ENCODE measurements at places on chromosomes 2 and 18.

DNA sequence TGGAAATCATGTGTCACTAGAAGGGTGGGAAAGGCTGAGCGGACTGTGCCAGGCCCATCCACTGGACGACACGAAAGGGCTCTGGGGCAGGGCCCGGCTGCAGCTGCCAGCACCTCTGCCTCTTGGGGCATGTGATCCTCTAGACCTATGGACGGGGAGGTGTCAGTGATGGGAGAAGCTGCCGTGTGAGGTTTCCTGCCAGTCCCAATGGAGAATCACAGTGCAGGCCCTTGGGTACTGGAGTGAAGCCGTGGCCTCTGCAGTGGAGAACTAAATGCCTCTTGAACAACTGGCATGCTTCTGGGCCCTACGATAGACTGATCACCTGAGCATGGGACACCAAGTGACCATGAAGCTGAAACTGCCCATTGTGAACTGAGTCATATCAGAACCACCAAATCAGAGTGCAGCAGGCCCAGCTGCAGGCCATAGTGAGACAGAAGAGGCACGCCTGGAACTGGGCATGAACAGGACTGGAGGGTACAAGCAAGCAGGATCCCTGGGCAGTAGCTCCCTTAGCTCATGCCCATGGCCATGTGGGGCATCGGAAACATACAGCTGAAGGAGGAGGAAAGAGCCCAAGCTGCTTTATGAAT lies 18.8 kb upstream of the RHOB start:
- DNase-seq, result no peak

DNA sequence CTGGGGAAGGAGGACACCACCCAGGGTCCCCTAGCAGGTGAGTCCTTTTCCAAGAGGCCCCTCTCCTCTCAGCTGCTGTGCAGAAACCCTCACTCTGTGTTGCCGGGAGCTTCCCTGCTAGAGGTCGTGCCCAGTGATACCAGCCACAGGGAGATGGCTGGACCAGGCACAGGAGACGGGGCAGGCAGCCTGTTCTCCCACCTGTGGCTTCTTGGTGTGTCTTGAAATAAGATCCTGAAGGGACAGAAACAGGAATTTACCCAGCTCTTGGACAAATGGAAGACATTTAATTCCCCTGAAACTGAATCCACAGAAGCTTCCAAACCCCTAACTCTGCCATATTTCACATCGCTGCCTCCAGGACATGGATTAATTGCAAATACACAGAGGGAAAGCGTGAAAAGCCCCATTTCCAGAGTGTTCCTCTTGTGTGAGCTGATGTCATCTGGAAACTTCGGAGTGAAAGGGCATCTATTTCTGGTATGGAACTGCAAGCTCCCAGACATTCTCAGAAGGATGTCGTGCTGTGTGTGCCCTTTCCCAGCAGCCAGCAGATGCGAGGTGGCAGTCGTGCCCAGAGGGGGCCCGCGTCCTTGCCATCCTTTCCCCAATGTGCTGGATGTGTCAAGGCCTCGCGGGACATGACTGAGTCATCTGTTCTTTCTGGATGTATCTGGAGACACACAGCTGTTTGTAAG lies 177.7 kb downstream of the SEPTIN10 start:
- no peak for DNase-seq

DNA sequence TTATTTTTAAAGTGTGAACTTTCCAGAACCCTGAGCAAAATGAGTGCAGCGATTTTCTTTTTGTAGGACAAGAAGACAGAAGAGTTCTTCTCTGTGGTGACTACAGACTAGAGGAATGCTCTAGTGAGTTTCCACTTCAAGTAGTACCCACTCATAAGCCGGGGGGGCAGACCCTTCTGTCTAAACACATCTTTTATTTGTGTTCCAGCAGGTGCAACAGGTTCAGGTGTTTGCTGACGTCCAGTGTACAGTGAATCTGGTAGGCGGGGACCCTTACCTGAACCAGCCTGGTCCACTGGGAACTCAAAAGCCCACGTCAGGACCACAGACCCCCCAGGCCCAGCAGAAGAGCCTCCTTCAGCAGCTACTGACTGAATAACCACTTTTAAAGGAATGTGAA lies 25.2 kb downstream of the PTRHD1 start:
- no peak for DNase-seq

DNA sequence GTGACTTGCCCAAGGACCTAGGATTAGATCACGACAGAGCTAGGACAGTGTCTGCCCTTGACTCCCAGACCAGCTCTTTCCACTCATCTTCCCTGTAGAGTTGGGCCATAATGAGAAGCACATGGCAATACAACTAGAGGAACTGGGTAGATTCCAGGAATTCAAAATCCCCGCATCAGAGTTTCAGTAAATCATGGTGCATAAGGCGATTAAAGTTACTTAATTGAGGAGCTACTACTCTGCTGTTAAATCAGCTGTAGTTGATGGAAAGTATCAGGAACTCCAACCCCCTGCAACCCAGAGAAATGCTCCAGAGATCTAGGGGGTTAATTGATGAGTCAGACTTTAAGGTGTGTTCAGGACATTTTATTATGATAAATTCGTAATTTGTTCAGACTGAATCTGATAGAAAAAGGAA lies 5.7 kb downstream of the ANTXR1 start:
- DNase-seq, result no peak

DNA sequence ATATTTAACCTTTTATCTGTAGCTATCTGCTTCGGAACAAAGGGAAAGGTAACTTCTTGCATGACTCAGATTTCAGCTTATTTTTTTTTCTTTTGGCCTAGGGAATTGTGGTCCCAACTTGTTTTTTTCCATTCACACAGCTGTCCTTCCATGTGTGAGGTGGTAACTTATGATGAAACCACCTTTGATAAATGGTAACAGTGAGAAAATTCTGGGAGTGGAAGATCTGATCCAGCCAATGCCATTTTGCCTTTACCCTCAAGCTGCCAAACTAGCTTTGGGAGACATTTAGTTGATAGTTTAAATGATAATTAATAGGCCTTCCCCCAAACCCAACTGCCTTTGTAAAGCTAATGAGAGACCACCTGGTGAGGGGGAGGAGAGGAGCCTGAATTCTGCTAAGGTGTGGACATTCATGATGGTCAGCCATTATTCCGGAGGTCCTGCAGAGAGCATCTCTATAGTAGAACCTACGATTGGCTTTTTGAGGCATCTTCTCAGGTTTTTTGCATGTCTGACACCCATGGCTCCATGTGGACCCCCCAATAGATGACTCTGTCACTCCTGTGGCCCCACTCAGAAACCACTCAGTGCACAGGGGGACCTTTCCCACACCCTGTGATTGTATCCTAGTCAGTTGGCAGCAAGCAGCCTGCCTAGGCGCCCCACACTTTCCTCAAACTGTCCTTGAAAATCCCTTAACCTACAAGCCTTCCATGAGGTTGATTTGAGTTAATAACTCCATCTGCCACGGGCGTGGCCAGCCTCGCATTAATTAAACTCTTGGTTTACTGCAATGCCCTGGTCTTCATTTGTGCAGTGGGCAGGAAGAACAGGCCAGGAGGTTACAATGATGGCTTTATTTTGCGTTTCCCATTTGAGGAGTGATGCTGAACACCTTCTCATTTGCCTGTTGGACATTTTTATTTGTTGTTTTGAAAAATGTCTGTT lies 263.5 kb upstream of the PXDN start:
- DNase-seq, result peak; percentile 54

DNA sequence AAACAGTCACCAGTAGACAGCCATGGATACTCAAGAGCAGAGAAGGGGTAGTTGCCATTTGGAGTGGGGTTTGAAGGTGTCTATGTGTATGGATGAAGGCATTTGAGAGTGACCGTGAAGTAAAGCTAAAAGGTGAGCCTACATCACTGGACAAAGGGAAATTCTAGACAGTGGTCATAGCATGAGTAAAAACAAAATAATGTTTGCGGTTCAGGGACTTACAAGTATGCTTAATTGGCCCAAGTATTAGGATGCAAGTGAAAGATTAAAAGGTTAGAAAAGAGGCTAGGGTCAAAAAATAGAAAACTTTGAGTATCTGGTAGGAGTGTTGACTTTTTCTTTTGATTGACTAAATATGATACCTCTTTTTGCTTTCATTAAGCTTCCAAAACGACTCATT lies 238.1 kb upstream of the SLC8A1 start:
- no peak for DNase-seq

DNA sequence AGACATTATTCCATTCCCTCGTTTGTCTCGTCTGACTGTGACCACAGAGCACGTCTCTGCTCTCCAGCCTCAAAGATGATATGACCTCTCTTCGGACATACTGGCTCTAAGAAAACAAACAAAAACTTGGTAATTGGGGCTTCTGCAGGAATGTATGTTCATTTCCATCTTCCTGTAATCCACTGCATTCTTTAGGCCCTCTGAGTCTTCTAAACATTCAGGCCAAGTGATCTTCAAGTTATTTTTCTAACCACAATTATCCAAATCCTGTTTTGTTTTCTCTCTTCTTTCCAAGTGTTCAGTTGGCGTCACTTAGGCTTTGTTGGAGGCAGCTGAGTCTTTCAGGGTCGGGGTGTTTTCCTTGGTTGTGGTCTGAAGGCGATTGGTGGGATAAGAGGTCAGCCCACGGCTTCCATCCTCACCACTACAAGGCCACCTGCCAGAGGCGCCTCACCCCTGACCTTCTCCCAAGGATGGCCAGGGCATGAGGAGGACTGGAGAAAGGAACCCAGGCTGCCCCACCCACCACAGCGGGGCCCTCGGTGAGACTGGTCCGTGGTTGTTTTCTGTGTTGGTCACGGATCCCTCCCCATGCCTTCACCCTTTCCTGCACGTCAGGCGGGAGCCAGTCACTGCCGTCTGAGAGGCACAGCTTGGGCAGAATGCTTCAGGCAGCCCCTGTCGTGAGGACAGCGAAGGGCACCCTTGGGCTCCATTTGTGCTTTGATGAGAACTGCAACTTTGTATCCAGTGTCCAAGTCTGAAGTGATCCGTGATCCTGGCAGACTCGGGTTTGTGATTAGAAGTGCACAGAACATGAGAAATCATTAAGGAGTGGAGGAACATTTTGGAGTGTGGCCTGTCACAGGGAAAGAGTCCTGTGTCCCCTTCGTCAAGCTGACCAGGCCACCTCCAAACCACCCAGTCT lies 88.6 kb upstream of the FHL2 start:
- DNase-seq, result no peak

- peak; percentile 10 for DNase-seq
These were observed 58.1 kb downstream of the HEATR5B start for GRCh38 chr2:37026050-37026449.

DNA sequence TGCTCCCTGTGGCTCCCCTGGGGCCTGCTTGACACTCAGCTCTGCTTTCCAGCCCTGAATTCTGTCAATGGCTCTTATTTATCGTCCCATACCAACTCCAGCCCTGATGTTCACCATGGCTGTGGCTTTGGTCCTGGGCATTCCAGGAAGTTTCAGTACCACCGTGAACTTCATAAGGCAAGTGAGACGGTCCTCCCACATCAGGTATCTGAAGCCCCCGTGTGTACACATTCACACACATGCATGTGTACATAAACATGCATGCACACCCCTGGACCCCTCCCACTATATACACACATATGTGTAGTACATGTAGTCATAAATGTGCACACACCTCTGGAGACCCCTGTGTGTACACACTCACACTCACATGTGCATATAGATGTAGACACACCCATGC lies 43.3 kb upstream of the PUM2 start:
- DNase-seq, result no peak

- DNase-seq, result no peak
These were observed 250.8 kb upstream of the TCF4 start for GRCh38 chr18:55838841-55839240.

GRCh38 chr2:232611559-232612218 lies 21.7 kb upstream of the EFHD1 start:
- DNase-seq, result peak; percentile 28

DNA sequence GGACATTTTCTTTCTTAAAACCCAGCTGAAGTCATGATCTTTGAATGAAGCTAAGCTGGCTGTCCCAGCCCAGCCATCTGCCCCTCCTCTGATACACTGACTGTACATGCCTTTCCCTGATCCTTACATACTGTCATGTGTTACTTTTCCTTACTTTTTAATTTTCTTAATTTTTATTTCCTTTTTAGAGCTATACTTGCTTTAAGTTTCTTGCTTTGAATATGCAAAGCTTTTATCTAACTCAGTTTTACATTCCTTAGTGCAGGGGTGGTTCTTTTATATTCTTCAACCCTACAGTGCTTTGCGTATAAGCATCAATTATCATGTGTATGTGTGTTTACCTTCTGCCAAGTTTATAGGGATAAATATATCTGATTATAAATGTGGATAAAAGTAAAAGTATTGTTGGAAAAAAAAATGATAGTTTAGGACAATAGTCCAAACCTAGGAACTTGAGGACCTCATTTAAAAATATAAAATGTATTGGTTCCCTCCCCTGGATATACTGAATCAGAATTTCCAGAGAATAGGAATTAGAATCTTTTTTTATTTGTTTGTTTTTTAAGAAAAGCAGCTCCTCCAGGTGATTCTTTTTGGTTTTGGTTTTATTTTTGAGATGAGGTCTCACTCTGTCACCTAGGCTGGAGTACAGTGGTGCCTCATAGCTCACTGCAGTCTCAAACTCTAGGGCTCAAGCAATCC lies 17.8 kb downstream of the DDX1 start:
- DNase-seq, result no peak

GRCh38 chr2:48328159-48328809 lies 201.7 kb upstream of the STON1 start:
- DNase-seq, result peak; percentile 64

- DNase-seq, result no peak
These were observed 84.1 kb downstream of the XIRP2 start for GRCh38 chr2:166972418-166972817.

- DNase-seq, result no peak
These were observed 98.6 kb downstream of the TGFA start for GRCh38 chr2:70454936-70455544.

- DNase-seq, result peak; percentile 8
These were observed 360.5 kb upstream of the RGPD4 start for GRCh38 chr2:107466241-107466640.

GRCh38 chr2:181570833-181571661 lies 85.9 kb downstream of the CERKL start:
- DNase-seq, result peak; percentile 51

DNA sequence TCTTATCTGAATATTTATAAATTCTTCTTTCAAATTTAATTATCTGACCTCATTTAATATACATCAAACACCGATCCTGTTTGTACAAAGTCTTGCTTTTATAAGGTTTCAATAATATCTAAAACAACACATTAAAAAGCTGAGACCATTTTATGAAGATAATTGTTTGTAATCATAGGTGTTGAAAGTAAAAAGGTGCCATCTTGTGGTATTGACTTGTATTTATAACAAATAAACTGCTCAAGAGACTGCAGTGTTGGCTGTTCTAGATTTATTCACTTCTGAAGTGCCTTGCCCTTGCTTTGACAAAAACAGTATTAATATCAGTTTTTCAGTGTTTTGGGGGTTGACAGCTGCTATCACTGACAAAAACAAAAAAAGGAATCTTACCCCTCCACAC lies 286.8 kb upstream of the HNMT start:
- no peak for DNase-seq

DNA sequence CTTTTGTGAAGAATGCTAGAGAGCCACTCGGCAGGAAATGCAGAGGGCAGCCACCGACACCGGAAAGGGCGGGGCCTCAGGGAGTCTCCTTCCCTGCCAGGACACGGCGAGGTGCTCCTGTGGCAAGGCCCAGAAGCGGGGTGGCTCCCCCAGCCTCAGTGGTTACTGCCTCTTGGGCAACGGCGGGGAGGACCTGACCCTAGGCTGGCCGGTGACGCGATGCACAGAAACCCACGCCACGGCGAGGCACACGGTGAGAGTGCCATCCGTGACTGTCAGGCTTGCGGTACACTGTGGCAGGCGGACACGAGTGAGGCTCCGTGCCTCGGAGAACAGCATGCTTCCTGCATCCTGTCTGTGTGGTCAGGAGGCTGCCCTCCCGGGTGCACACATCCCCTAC lies 47.8 kb downstream of the ZAP70 start:
- DNase-seq, result no peak

- no peak for DNase-seq
These were observed 133.7 kb downstream of the MSH2 start for GRCh38 chr2:47536696-47537095.
